NCI-H146 (cell line): ENCODE measurements at places on chromosomes 2 and 18.

DNA sequence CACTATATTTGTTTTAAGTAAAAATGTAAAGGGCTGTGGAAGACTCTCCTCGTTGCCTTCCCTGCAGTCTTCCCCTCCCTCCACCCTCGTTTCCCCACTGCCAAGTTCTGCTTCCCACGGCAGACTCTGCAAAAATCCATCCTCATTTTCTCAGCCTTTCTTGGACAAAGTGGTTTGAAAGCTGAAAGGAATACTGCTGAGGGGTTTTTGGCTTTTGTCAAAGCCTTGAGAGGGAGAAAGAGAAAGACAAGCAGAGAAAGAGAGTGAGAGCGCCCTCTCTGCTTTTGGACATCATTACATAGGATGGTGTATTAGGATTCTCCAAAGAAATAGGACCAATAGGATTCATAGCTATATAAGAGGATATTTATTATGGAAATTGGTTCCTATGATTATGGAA, 455.9 kb upstream of the SOX11 start:
- no peak for DNase-seq

DNA sequence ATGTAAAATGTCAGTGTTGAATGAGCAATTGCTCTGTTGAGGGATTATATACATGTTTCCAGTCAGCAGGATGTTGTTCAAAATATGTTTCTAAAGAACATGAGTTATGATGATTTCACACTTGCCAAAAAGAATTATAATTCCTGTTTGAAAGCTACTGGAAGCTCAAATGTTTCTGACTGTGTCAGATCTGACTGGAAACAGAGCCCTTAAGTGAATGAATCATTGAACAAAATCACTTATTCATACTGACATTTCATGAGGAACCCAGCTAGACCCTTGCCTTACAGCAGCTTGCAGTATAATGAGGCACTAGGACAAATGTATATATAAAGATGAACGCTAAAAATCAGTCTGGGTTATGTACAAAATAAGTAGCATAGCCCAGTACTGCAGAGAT, 35.4 kb upstream of the ITGAV start:
- no peak for DNase-seq

GRCh38 chr18:70622622-70623419, 334.0 kb downstream of the SOCS6 start:
- no peak for DNase-seq

- DNase-seq = no peak
These were observed 83.7 kb downstream of the DSEL start for GRCh38 chr18:67432806-67433205.

DNA sequence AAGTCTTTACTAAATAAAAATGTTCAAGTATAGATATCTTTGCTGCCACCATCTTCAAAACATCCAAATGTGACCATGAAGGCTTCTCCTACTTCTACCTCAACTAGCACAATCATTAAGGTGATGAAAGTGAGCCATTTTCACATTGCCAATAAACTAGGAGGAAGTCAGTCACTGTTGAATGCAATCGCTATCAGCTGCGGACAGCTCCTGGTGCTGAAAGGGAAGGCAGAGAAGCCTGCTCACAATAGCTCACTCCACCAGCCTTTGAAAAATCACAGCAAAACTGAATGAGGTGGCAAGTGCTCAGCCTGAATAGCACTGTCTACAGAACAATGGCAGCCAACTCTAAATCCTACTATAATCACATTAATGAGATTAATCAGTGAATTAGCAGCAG, 2.2 kb downstream of the MYT1L start:
- peak; percentile 67 for DNase-seq

DNA sequence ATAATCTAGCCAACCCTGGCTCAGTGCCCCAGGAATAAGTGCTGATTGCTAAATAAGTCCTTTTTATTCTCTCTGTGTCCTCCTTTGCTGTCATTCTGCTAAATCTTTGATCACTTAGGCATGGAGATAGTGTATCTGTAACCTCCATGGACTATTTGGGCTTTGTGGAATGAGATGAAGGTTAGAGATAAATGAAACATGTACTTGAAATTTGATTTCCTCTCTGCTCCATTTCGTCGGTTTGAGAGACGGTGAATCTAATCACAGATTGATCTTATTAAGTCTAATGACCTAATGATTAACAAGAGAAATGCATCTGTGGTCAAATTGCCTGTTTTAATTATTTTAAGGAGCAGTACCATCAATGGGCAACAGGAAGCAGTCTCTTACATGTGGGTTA, 159.2 kb downstream of the RIT2 start:
- DNase-seq = no peak

DNA sequence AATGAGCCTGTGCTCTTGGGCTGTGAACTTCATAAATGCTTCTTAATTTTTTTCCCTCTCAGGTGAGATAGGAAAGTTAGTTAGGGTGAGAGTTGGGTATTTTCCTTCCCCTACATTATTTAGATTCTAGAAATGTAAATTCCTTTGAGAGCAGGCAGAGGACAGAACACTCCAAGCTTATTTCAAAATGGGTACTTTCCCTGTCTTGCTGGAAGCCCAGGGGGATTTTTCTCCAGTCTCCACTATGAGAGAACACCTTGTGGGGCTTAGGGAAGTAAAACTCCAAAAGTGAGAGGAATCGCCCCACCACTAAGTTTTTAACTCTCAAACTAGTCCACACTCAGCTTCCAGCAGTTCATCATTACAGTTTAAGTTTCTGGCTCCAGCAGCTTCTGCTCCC, 253.2 kb upstream of the CTAGE1 start:
- DNase-seq = no peak

- no peak for DNase-seq
These were observed 278.1 kb downstream of the ZEB2 start for GRCh38 chr2:144241801-144242200.

DNA sequence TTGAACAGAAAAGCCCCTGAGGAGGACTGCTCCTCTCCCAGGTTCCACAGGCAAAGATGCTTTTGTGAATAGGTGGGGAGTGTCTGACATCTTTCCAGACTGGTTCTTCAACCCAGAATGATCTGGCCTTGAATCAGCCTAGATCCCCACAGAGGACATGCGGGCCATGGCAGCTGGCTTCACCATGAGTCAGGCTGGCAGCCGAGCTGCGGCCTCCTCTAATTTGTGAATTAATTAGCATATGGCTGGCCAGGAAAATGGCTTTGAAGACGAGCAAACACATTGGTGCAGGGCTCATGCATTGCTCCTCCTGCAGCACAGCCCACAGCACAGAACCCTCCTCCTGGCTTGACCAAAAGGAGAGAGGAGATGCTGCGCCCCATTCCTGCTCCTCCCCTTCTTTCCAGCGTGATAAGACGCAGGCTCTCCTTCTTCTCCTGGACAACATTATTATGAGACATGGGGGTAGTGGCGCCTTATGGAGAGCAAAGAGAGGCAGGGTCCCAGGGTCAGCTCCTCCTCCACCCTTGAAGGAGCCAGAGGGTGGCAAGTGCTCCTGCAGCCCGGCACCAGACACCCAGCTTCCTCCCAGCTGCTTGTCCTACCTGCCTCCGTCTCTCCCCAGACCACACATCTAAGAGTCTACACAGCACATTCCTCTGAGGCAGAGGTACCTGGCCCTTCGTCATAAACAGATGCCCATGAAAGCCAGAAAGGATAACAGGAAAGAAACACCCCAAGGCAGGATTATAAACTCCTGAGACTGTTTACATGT, 66.7 kb downstream of the EDAR start:
- DNase-seq = no peak

- no peak for DNase-seq
These were observed 375 bp downstream of the WNT10A start for GRCh38 chr2:218880859-218881594.

- peak; percentile 54 for DNase-seq
These were observed 103.7 kb upstream of the TAF1B start for GRCh38 chr2:9739531-9739964.

DNA sequence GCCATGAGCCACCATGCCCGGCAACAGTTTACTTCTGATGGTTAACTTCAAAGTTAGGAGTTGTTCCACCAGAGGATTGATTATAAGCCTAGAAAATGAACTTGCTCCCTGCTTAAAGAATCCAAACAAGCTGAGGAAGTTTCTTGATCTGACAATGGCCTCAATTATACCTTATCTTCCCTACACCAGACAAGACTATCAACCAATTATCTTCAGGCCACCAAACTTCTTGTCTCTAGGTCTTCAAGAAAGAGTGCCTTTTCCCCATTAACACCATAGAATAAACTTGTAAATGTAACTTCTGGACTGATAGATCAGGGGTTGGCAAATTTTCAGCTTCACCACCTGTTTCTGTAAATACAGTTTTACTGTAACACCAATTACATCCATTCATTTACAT, 15.0 kb downstream of the ZC3H8 start:
- DNase-seq = no peak

DNA sequence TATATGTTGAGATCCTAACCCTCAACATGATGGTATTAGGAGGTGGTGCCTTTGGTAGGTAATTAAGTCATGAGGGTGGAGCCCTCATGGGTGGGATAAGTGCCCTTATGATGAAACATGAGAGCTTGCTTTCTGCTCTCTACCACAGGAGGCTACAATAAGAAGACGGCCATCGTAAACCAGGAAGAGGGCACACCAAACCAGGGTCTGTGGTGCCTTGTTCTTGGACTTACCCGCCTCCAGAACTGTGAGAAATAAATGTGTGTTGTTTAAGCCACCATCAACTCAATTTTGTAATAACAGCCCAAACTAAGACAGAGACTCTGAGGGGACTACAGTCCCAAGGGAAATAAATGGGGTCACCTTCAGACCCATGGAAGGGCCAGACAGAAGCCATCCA, 52.3 kb downstream of the IRS1 start:
- no peak for DNase-seq

GRCh38 chr18:78696698-78697435, 282.8 kb upstream of the SALL3 start:
- DNase-seq = no peak

- no peak for DNase-seq
These were observed 87.7 kb downstream of the DGKD start for GRCh38 chr2:233442028-233442310.

GRCh38 chr2:229703909-229704630, 10.3 kb downstream of the DNER start:
- no peak for DNase-seq

DNA sequence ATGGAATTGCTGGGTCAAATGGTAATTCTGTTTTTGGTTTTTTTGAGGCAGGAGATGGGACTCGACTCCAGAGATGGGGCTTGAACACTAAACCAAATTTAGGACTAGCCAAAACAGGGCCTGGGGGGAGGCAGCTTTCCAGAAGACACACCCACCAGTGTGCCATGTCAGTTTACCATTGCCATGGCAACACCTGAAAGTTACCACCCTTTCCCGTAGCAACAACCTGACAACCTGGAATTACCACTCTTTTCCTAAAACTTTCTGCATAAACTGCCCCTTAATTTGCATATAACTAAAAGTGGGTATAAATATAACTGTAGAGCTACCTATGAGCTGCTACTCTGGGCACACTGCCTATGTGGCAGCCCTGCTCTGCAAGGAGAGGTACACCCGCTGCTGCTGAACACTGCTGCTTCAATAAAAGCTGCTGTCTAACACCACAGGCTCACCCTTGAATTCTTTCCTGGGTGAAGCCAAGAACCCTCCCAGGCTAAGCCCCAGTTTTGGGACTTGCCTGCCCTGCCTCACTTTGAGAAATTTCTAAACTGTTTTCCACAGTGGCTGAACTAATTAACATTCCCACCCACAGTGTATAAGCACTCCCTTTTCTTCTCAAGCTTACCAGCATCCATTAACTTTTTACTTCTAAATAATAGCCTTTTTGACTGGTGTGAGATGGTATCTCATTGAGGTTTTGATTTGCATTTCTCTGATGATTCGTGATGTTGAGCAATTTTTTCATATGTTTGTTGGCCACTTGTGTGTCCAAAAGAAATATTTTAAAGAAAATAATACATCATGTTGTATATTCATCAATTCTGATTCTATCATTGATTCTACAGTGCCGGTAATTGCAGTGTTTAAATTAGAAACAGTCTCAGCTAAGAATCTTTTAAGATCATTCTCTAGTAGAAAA, 10.6 kb downstream of the CDK15 start:
- DNase-seq = no peak

DNA sequence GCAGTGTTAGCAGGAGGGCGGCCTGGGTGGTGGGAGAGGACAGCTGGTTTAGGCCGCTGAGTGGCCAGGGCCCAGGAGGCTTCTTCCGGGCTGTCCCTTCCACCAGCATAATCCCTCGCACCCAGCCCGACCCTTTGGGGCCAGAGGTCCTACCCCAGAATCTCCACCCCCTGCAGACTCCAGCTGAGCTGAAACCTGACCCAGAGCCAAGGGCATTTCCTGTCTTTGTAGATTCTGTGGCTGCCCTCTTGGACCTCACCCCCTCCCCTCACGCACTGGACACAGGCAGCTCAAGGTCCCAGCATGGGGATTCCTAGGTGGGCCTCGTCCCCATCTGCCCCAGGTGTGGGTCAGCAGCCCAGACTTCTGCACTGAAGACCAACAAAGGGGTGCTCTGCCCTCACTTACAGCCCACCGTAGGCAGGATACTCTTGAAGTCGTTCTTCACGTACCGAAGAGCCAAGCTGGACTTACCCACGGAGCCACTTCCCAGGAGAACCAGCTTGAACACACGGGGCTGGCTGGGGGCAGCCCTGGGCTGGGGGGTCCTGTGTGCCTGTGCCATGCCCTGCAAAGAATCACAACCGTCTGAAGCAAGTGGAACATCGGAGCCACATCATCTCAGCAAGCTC, 4.8 kb downstream of the RAB17 start:
- no peak for DNase-seq

DNA sequence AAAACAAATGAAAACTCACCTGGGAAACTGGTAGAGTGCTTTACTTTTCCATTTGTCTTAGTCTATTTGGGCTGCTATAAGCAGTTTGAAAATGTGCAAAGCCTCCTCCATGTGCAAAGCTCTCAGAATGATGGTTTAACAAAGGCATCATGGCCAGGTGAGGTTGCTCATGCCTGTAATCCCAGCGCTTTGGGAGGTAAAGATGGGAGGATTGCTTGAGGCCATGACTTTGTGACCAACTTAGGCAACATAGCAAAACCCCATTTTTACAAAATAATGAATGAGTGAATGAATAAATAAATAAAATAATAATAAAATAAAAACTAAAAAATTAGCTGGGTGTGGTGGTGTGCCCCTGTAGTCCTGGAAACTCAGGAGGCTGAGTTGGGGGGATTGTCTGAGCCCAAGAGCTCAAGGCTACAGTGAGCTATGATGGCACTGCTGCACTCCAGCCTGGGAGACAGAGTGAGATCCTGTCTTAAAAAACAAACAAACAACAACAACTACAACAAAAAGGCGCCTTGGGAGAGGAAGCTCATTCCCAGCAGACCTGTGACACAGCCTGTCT, 71.8 kb downstream of the MYCN start:
- DNase-seq = no peak

- DNase-seq = no peak
These were observed 142.4 kb upstream of the AQP4 start for GRCh38 chr18:27007880-27008279.

GRCh38 chr2:153235516-153235915, 243.0 kb downstream of the RPRM start:
- DNase-seq = no peak
